ENCODE measurements at places on chromosomes 2 and 18.

DNA sequence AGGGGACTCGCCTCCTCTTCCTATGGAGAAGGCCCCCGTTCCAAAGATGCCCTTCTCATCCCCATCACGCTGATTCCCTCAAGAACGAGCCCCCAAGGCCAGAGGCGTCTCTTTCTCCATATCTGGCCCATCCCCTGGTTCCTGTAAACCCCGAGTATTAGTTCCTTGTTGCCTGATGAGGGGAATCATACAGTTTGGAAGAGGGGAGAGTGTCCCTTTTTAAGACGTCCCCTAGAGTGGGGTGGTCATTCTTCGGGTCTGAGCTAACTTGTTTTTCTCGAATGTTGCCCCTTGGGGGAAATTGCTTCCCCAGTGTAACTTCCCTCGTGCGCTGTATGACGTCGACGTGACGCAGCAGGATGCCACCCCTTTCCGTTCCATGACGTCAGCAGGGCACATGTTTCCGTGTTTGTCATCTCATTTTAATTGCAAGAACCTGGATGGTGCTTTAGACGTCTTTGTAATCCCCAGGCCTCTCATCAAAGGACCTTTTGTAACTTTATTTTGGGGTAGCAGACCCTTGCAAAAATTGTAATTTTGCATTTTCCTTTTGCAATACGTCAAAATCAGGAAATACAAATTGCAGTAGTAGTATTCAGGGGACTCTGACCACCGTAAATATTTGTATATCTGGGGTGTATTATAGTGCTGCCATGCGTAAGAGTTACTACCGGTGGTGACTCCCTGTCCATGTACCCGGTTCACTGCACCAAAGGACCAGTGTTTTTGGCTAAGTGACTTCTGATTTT is 569 bp downstream of the BABAM2 start:
- peak; percentile 59 for DNase-seq

DNA sequence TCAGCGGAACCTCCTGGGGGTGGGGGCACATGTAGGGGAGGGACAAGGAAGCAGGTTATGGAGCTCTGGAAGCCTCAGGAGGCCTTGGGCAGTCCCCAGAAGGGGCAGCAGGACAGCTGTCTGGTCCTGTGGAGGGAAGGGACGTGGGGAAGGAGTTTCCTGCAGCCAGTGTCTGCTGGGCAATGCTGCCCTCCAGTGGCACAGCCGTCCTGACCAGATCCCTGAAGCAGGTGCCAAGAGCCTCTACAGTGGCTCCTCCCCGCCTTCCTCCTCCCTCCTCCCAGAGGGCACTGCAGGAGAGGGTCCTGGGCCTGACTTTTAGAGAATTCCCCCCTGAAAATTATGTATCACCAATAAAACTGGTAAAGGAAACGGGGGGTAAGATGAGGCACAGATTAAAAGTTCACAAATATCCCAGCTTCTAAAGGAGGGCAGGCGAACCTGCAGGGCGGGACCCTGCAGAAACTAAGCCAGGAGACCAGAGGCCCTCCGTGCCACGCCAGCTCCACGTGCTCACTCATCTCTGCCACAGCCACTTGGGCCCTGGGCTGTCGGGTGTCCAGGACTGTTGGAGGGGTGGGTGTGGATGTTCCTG is 258.5 kb downstream of the TWIST2 start:
- DNase-seq = peak; percentile 48

- no peak for DNase-seq
Observed at GRCh38 chr2:198134293-198134955, 330.0 kb downstream of the PLCL1 start.

GRCh38 chr2:226813148-226813701 is 13.6 kb upstream of the IRS1 start:
- no peak for DNase-seq

DNA sequence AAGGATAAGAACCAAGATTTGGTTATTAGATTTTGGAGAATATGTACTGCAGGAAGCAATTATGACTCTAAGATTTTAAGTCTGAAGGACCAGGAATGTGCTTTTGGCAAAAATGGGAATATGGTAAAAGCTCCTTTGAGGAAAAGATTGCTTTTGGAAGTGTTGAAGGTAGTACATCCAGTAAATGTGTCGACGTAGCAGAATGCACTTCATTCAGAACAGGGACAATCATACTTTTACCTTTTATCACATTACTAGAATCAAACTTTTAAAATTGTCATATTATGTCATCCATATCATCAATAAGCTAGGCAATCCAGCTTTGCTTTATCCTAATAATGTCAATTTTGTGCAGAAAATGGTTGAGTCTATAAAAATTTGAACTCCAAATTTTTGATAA is 74.3 kb upstream of the MSTN start:
- no peak for DNase-seq

DNA sequence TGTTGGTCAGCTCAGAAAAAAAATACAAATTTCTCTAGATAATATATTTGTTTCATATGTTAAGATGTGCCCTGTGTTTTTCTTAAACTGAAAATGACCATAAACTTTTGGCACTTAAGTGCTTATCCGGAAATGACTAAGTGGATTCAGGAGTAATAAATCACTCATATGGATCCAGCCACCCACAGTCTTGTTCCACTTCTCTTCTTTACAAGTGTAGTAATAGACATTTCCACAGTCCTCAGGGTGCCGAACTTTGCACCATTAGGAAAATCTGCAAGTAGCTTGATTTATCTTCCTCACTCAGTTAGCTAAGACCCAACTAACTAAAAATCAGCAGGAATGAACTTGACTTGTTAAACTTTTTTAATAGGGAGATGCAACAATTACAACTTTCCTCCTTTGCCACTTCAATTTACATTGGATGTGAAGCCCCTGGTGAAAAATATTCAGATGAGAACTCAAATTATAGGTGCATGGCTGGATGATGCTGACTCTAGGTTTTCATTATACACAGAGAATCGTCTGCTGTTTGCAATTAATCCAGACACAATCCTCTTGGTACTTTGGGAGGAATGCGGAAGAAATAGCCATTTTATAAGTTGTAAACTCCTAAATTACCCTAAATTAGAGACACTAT is 322.5 kb downstream of the ARHGAP15 start:
- peak; percentile 28 for DNase-seq

GRCh38 chr2:125398738-125399524 is 1257.0 kb upstream of the GYPC start:
- DNase-seq = no peak

DNA sequence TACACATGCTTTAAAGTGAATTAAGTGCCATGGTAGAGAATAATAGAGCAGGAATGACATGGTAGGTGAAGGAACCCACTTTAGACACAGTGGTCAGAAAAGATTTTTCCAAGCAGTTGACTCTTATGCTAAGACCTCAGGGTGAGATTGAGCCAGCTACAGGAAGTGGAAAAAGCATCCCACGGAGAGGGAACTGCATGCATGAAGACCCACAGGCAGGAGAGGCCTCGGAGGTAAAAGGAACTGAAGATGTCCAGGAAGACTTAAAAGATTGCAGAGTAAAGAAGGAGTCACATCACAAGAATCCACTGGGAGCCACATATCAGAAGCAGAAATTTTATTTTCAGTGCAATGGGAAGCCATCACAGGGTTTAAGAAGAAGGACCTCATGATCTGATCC is 499.2 kb upstream of the FAM98A start:
- no peak for DNase-seq

- no peak for DNase-seq
Observed at GRCh38 chr18:28712172-28712571, 535.2 kb upstream of the CDH2 start.

DNA sequence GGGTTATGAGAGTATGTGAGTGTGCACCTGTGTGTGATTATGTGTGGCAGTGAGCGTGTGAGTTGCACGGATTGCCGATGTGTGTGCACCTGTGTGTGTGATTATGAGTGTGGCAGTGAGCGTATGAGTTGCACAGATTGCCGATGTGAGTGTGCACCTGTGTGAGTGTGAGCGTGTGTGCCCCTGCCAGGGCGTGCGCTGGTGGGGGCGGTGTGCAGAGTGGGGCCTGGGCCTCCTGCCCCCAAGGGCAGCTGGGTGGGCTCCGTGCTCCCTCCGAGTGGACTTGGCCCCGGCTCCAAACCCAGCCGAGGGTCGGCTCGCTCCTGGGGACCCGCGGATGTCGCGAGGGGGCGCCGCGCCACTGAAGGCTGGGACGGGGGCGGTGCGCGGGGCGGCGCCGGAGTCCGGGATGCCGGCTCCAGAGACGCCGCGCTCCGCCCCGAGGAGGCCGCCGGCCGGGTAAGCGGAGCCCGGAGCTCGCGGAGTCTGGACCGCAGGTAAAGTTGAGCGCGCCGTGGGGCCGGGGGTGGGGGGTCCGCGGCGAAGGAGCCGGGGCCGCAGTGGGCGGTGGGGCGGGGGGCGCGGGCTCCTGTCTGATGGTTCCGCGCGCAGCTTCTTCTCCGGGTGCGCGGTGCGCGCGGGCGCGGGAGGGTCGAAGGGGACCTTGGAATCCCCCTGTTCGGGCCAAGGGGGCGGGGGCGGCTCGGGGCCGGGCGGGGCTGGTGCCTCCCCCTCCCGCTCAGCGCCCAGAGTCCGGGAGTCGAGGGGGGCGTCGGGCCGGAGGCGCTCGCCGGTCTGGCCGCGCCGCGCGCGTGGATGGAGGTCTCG is at the start of gene KCNG2:
TSS of gene KCNG2 (plus strand) at position 421 of the 828 bp plus-strand sequence. CDS start 65,730 bp downstream, outside the sequence.
- DNase-seq = no peak

DNA sequence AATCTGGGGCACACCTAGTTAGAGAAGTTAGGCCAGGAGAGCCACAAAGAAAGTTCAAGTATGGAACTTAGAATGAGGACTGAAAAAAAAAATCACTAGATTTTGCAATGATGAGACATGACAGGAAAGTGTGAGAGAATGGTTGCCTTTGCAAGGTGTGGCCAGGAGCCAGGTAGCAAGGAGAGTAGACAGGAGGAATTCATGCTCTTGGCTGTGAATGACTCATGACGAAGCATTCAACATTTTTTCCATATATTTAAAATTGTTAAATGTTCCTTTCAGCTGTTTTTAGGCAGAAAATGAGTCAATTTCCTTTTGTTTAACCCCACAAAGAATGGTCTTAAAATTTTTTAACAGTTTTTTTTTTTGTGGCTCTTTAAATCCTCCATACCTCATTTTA is 636.9 kb downstream of the PLCL1 start:
- peak; percentile 33 for DNase-seq

- peak; percentile 66 for DNase-seq
Observed at GRCh38 chr2:133171393-133172004, 396.8 kb downstream of the NCKAP5 start.

DNA sequence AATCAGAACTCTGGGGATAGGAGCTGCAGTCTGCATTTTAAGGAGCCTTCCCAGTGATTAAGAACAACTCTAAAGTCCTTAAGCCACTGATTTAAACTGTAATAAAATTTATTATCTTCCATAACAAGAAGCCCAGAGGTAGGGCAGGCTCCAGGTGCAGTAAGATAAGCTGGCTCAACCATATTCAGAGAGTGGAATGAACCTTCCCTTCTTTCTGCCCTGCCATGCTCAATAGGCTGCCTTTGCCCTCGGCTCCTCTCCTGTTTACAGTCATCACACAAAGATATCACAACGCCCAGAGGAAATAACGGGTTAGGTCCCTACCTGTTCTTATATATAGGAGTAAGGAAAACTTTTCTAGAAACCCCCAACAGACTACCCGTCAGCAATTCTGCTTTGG is 90.5 kb upstream of the CDCA7 start:
- no peak for DNase-seq

GRCh38 chr2:174729797-174730697 is 34.2 kb downstream of the CHRNA1 start:
- DNase-seq = no peak

GRCh38 chr2:43115881-43116280 is 110.5 kb downstream of the ZFP36L2 start:
- DNase-seq = no peak

- no peak for DNase-seq
Observed at GRCh38 chr18:39031647-39032046, 1466.0 kb upstream of the CELF4 start.

DNA sequence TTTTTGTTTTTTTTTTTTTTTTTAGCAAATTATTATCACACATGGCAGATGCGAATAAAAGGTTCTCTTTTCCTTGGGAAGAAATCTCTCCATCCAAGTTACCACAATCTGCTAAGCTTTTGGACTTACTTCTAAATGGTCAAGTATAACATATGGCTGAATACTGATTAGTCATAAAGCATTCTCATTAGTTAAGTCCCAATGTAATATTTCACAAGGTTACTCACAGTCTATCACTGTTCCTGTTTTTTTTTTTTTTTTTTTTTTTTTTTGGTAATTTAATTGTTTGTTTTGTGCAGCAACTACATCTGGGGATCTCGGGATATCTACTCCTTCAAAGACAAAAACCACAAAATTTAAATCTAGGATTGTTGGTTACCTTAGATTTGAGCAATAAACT is 771.7 kb downstream of the CPS1 start:
- no peak for DNase-seq

DNA sequence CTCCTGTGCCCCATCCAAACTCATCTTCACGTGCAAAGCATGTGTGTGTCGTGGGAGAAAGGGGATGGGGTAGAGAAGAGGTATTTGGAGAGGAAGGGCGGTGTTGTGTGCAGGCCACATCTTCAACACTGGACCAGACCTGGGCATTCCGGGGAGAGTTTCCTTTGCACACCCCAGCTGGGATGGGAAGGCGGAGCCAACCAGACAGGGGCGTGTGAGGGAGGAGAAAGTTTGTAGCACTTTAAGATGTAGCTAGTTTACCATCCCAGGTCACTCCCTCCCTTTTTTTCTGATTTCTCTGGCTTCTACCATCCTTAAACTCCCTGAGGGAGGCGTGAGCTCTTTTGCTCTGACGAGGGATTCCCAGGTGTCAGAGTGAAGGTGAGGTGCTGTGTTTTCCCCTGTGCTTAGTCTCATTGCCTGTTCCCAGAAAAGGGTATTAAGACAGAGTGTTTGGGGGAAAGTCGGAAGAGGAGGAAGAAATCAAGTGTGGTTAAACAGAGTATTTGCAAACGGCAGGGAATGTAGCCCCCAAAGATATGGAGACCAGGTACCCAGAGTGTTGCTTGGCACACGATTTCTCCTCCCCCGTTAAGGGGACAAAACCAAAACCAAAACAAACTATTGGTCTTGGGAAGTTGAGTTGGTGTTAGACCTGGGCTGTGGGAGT is 1.6 kb downstream of the SETBP1 start:
- no peak for DNase-seq

DNA sequence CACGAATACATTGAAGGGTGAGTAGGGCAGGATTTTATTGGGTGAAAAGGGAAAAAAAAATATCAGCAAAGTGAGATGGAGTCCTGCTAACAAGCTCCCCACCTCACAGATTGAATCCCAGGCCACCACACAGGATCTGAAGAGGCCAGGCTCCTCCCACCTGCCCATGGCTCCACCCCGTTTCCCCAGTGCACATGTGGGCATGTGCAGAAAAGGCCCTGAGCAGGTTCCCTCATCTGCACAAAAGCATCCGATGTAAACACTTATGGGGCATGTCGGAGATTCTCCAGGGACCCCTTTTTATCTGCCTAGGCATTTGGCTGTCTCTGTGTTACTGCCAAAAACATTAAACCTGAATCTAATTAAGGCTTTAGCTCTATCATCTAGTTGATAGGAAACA is 35.2 kb downstream of the SKA1 start:
- DNase-seq = no peak

- DNase-seq = peak; percentile 6
Observed at GRCh38 chr2:107336526-107336925, 450.6 kb upstream of the ST6GAL2 start.

DNA sequence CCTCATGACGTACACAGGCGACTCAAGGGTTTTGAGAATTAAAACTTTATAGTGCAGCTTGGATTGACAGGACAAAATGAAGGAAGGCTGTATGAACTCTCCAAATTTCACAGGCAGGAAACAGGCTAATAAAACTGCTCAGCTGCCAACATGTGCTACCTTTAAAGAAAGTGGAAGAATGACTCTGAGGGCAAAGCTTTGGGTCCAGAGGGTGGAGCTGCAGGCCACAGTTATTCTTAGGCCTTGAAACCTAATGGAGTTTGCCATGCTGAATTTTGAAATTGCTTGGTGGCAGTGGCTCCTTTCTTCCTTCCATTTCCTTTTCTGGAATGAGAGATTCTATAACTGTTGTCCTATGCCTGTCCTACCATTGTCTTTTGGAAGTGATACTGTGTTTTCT is 34.8 kb downstream of the HAT1 start:
- no peak for DNase-seq

Data from astrocyte of the cerebellum (primary cell).